KBM-7 (cell line): ENCODE measurements at places on chromosomes 16 and 17.
A peak's percentile ranks its signal among the peaks of the same experiment; 100 is the strongest.

DNA sequence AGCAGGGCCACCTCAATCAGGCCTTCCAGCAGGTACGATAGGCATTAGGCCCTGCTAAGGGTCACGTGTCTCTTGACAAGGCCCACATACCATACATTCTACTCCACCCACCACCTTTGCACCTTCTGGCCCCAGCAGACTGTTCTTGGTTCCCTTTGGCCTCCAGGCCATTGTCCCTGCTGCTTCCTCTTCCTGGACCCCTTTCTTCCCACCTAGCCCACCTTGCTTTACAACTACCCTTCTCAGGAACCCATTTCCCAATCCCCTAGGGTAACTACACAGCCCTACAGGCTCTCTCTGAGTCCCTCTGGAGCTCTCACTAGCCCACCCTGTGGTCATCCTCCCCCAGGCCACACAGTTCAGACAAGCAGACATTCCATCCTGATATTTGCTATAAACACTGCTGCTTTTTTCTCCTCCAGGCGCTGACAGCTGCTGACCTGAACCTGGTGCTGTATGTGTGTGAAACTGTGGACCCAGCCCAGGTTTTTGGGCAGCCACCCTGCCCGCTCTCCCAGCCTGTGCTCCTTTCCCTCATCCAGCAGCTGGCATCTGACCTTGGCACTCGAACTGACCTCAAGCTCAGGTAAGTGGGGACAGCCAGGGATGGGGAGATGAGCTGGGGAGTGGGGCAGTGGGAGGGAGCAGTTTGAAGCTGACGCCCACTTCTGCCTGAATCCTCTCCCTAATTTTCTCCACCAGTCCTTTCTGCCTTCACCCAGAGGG is 1.4 kb upstream of the NRN1L start:
- DNase-seq: no peak

DNA sequence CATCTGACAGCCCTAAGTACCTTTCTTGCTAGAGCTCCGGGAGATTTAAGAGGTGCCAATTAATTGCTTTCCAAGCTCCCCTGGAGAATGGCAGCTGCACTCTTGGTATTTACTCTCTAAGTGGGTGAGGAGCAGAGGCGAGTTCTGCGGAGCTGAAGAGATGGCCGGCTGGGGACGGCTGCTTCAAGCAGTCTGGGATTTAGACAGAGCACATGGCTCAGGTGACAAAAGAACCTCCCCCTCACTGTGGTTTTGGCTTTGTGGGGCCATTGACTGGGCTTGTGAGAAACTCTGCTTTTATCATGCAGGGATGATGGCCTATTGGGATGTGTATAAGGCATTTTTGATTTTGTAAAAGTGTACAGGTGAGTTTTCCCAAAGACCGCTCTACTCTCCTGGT is 239.3 kb upstream of the EEF2KMT start:
- no peak for DNase-seq

- DNase-seq: no peak
Measured at GRCh38 chr17:80992077-80992947, 671 bp downstream of the CHMP6 start.

- no peak for DNase-seq
Measured at GRCh38 chr16:4699046-4699556, 5.7 kb downstream of the NUDT16L1 start.

GRCh38 chr17:81701288-81702071 is 1.7 kb upstream of the MRPL12 start:
- no peak for DNase-seq

GRCh38 chr17:82107341-82107860 is 9.4 kb upstream of the FASN start:
- DNase-seq: peak; percentile 32

DNA sequence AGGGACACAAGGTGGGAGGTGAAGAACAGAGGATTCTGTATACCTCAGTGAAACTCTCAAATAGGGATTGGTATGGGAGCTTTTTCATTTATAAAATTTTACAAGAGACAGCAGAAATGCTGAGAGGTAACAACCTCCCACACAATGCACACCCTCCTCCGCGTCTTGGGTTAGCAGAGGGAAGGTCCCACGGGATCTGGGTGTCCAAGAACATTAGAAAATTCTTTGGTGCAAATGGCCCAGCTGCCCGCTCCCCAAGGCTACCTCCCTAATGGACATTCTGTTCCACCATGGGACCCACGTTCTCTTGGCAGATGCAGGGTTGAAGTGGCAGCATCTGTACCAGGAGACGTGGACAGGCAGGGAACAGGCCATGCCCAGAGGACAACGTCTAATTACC is 22.5 kb downstream of the GPR139 start:
- no peak for DNase-seq

GRCh38 chr16:88058136-88058535 is 106.9 kb downstream of the BANP start:
- DNase-seq: no peak

DNA sequence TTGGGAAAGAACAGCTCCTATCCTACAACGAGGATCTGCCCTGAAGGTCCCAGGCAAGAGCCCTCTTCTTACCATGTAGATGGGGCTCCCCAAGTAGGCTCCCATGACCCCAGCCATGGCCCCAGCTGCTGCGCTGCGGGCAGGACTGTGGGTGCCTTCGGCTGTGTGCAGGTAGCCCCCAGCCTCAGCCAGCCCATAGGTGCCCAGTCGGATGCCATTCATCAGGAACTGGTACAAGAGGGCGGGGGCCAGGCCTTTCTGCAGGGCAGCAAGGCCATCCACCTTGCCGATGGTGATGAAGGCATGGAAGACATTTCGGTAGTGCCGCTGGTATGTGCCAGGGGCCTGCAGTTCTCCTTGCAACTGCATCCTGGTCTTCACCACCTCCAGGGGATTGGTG is 839 bp downstream of the SLC25A35 start:
- no peak for DNase-seq

- DNase-seq: no peak
Measured at GRCh38 chr17:75499313-75500022, 15.9 kb downstream of the CASKIN2 start.

DNA sequence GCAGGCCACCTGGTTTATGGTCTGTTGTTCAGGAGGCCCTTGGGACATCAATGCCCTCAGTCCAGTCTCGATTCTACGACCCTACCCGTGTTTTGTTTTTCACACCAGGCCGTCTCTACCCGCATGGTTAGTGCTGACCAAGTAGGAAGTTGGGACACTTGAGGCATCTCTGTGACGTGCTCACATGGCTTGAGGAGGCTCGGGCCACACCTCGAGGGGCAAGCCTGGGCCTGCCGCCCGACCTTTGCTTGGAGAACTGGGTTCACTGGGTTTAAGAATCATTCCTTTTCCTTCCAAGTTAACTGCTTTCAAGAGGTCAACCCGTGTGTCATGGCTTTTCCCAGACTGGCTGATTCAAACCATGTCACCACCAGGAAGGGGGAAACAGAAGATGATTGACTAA is 86.8 kb downstream of the CMIP start:
- no peak for DNase-seq

DNA sequence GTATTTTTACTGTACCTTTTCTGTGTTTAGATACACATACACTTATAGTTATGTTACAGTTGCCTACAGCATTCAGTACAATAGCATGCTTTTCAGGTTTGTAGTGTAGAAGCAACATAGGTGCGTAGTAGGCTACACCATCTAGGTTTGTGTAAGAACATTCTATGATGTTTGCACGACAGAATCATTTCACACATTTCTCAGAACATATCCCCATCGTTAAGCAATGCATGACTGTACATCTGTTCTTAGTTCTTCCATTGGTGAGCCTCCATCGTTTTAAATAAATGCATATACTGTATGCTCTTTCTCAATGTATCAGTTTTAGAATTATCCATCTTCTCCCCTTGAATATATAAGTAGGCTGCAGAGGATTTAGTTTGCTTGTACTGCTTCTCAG is 122.6 kb downstream of the PITPNC1 start:
- no peak for DNase-seq

- DNase-seq: no peak
Measured at GRCh38 chr17:52227926-52228325, 69.4 kb upstream of the CA10 start.

DNA sequence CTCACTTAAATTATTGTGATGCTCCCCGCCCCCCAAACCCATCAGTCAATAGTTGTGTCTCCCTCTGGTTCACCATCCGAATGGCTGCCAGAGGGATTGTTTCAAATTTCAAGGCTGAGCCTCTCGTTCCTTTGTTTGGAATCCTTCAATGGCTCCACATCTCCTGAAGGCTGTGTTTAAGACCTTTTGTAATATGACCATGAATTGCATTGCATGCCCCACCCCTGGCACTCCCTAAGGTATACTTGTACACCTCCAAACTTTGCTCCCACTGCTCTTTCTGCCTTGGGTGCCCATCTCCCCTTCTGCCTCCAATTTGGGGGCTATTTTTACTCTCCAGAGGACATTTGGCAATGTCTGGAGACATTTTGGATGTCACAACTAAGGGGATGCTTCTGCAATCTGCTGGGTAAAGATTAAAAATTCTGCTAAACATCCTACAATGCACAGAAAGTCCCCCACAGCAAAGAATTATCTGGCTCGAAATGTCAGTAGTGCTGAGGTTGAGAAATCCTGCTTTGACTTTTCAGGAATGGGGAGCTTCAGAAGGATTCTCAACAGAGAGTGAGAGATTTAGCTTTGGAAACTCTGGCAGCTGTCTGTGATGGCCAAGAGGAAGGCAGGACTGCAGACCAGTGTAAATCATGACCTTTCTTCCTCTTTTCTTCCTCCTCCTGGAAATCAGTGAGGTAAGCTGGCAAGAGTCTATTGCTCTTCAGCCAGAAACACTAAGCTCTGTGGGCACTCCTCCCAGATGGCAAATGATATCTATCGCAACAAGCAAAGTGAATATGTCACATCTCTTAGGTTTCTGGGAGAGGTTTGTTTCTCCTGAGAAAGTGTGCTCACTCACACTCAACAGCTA is 8.7 kb upstream of the IL4R start:
- peak; percentile 34 for DNase-seq

DNA sequence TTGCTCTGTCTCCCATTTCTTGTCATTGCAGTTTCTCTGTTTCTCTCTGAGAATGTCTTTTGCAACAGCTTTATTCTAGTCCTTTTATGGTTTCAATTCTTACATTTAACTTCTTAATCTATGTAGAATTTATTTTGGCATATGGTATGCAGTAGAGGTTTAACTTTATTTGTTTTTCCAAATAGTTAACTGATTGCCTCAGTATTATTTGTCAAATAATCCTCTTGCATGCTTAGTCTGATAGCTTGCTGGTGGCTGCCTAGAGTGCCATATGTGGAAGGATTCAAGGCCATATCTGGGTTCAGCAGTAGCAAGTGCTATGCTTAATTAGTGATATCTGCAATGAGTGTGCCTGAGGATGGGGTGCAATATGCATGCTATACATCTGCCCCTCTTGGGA is 6.9 kb downstream of the SNTB2 start:
- no peak for DNase-seq

- DNase-seq: peak; percentile 93
Measured at GRCh38 chr16:27179500-27180072, 23.7 kb upstream of the KDM8 start.

DNA sequence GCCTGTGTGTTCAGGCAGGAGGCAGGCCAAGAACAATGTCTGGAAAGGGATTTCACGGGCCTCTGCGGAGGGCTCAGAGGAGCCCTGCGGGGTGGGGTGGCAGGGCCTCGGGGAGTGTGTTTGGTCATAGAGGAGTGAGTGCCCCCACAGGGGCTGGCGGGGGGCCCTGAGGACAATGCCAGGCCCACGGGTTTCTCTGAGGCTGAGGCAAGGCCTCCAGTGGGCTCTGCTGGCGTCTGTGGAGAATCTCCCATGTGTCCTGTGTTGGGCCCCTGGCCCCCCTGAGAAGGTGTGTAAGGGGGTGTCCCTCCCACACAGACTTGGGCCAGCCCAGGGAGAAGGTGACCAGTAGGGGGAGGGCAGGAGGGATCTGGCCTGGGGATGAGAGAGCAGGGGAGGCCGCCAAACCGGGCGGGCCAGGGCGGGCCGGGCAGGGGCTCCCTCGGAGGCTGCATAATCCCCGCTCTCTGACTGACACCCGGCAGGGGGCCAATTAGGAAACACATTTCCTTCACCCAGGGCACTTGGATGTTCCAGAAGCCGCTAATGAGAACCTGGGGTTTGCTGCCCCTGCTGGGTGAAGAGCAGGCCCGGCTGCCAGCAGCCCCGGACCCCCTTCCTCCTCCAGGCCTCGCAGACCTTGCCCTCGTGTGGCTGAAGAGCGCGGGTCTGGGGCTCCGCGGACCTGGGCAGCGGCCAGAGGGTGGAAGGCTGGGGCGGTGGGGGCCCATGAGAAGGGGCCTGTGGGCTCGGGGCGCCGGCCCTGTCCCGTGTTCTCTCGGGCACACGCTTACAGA is 204.2 kb downstream of the NTN1 start:
- DNase-seq: no peak

GRCh38 chr16:85481206-85481605 is 131.9 kb upstream of the GSE1 start:
- DNase-seq: no peak

GRCh38 chr16:78045865-78046581 is 23.7 kb downstream of the CLEC3A start:
- DNase-seq: peak; percentile 40

- DNase-seq: no peak
Measured at GRCh38 chr17:16456742-16457316, 35.2 kb downstream of the LRRC75A start.

DNA sequence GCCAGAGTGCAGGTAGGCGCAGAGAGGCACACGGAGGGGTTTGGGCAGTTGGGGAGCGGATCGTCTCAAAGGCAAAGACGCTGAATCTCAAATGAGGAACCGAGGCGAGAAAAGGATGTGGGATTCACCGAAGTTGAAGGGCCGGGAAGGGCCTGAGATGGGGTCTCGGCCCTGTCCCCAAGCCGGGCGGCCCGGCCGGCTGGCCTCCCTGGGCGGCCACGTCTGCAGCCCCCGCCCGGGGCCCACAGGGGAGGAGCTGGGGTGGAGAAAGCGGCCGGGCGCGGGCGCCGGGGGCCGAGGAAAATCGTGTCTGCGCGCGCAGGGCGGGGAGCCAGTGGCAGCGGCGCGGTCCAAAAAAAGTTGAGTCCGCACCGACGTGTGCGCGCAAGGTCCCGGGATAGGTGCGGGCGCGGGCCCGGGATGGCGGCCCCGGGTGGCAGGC is 458 bp downstream of the SLC12A4 start:
- DNase-seq: peak; percentile 46

- peak; percentile 29 for DNase-seq
Measured at GRCh38 chr17:20095336-20096080, 86.3 kb downstream of the SPECC1 start.

- no peak for DNase-seq
Measured at GRCh38 chr16:60932600-60932999, 1103.6 kb downstream of the CDH8 start.

- peak; percentile 62 for DNase-seq
Measured at GRCh38 chr17:8151641-8152111, 528 bp downstream of the PER1 start.

GRCh38 chr16:19071811-19072777 is 4.7 kb downstream of the COQ7 start:
- peak; percentile 55 for DNase-seq

- peak; percentile 60 for DNase-seq
Measured at GRCh38 chr16:71358464-71358998, at the start of gene CALB2. TSS of gene CALB2 (plus strand) at chr16:71358723. CDS start at chr16:71358793, 70 bp downstream.

- DNase-seq: peak; percentile 72
Measured at GRCh38 chr16:31700530-31701388, 172.8 kb upstream of the ZNF267 start.

GRCh38 chr17:8563981-8564602 is 66.4 kb downstream of the MYH10 start:
- no peak for DNase-seq
